ENCODE measurements at places on chromosomes 1 and 21.

DNA sequence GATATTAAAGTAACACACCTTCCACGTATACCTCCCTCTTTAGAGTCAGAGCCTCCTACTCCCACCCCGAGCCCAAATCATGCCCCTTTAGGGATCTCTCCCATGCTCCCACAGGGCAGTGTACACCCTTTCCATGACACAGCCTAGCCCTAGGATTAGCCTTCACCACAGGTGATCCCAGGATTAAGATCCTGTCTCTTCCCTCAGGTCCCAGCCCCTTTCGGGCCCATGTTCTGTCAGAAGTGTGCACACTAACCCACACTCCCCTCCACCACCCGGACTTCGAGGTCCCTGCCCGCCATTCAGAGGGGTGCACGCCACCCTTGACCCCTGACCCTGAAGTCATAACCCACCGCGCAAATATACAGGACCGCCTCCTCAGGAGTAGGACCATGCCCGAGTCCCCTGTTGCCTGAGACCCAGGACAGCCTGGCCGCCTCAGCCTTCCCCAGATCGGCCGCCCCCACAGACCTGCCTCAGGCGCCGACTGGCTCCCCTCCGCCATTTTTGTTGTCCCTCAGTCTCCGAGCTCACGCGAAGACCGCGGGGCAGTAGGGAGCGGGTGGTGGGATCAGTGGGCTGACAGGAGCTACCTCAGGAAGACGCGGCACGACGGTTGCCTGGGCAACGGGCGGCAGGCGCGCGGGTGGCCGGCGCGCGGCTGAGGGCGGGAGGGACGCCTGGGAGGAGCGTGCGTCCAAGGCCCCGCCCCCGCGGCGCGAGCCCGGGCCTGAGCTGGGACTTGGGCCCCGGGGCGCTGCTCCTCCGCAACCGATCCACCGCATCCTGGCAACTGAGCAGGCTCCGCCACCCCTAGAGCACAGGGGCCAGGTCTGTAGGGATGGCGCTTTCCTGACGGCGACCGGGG, at the start of gene AGBL4:
Gene AGBL4, minus strand, starts transcription at position 663 of the 868 bp plus-strand sequence.
- peak; percentile 16 for DNase-seq

DNA sequence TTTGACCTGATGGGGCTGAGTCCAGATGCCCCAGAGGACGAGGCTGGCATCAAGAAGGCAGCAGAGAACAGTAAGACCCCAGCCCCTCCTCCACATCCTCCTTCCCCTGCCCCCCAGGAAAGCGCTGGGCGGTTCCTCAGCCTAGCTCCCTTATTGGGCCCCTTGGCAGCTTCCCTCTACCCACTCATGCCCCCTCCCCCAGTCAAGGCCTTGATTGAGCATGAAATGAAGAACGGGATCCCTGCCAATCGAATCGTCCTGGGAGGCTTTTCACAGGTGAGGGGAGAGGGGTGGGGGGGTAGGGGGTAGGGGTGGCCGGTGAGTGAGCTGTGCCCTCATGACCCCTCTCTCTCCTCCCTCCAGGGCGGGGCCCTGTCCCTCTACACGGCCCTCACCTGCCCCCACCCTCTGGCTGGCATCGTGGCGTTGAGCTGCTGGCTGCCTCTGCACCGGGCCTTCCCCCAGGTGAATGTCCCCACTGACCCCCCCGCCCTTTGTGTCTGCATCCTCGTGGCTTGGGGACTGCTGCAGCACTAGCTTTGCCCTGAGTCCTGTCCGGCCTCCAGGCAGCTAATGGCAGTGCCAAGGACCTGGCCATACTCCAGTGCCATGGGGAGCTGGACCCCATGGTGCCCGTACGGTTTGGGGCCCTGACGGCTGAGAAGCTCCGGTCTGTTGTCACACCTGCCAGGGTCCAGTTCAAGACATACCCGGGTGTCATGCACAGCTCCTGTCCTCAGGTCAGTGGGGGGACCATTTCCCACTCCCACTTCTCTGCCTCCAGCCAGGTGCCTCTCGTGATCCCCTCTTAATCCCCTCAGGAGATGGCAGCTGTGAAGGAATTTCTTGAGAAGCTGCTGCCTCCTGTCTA, 3.2 kb downstream of the LYPLA2 start:
- no peak for DNase-seq

DNA sequence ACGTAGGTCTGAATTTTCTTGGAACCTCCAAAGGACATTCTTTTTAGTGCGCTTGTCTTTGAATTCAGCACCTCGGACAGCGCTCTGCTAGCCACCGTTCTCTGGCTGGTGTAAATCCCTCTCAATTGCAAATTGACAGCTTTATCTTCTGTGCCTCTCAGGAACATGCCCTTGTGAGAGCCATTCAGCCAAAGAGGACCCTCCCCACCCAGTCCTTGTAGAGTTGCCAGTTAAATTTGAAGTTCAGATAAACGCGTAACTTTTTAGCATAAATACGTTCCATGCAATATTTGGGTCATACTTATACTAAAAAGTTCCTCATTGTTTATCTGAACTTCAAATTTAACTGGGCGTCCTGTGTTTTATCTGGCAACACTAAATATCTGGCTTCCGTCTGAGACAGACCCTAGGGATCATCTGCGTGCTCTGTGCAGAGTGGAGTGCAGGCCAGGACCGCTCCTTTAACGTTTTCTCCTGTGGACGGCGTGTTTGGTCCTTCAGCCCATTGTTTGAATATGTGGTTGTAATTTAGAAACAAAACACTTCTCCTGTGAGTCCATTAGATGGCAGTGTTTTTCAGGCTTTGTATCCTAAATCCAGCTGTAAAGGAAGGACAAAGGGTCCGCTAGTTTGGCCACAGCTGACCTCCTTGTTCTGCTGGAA, 7.0 kb downstream of the KCNAB2 start:
- DNase-seq = peak; percentile 51

- DNase-seq = no peak
Observed at GRCh38 chr1:88101041-88101440, 583.0 kb upstream of the PKN2 start.

DNA sequence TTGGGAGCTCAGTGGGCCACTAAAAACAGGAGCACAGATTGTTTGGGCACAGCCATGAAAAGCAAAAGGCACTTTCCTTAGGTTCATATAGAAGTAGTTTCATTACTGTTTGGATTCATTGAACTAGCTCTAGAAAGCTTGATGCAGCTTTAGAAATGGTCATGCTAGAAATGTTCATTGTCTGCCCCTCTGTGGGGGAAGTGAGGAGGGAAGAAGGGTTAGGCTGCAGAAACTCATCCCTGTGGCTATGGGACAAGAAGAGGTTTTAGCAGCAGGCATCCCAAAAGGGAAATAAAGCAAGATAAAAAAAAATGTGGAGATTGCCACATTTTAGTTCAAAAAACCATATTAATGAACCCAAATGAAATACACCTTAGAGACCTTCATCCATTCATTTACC, 359.6 kb upstream of the PTBP2 start:
- no peak for DNase-seq

GRCh38 chr1:18965206-18966173, 9.0 kb upstream of the IFFO2 start:
- DNase-seq = peak; percentile 18

GRCh38 chr1:115429884-115430283, 91.8 kb upstream of the NGF start:
- DNase-seq = no peak

DNA sequence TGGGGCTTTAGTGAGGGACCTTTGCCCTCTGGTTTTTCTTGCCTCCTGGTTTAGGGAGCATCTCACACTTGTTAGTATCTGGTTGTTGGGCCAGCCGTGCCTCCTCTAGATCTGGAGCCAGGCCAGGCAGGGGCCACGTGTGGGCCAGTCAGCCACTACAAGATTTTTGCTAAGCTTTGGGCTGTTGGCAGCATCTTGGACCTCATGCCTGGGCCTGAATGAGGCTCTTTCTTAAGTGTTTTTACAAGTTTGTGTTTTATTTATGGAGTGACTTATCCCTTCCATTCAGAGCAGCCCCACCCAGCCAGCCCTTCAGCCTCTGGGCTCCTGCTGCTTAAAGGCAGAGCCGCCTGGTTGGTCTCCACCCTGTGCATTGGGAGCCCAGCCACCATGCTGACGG, 1.6 kb upstream of the SH3BGRL3 start:
- DNase-seq = peak; percentile 81

- DNase-seq = peak; percentile 81
Observed at GRCh38 chr1:27556781-27557595, 47.0 kb downstream of the AHDC1 start.

DNA sequence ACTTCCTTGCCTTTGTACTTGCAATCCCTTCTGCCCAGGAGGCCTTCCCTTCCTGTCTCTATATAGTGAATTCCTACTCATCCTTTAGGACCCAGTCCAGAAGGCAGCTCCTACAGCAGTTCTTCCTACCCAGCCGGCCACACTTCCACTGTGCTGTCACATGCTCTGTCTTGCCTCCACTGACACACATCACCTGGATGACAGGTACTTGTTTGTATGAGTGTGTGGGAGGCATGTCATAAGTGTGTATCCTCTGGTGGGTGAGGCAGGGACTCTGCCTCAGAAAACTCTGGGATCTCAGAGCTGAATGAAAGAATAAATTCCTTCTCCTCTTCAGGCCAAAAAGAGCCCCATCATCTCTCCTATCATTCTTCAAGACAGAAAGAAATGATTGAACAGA, 5.1 kb upstream of the OSCP1 start:
- no peak for DNase-seq

- DNase-seq = no peak
Observed at GRCh38 chr1:183259924-183260323, 73.9 kb downstream of the LAMC2 start.

DNA sequence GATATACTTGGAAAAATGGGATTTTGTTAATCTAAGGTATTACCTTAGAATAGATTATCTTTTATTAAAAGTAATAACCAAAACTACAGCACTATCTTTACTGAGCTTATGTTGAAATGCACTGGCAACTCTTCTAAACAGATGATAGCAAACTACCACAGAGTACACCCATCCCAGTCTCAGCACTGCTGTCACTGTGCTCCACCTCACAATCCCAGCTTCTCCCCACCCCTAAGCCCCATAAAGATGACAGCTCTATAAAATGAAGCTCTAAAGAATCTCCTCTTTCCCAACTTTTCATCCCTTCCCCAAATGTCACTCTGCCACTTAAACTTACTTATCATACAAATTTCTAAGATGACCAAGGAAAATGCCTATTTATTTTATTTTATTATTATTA, 6.4 kb downstream of the DSTYK start:
- DNase-seq = no peak

DNA sequence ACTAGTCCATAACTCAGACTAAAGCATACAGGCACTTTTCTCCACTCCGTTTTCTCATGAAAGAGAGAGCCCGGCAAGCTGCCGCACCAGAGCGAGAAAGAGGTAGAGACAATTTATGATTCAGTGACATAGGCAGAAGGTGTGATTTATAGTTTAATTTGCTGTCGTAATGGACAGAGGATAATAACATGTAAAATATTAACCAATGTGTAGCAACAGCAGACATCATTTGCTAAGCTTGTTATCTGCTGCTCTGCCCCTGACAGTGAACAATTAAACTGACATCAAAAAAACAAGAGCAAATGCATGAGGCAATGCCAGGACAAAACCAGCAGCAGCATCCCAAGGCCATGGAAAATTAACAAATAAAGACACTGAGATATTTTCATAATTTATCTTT, 214.0 kb downstream of the ATG4C start:
- no peak for DNase-seq

- DNase-seq = no peak
Observed at GRCh38 chr1:198667807-198668206, 29.0 kb downstream of the PTPRC start.

- no peak for DNase-seq
Observed at GRCh38 chr1:30518696-30519095, 204.7 kb downstream of the MATN1 start.

GRCh38 chr1:21613072-21613867, 55.9 kb downstream of the RAP1GAP start:
- no peak for DNase-seq

DNA sequence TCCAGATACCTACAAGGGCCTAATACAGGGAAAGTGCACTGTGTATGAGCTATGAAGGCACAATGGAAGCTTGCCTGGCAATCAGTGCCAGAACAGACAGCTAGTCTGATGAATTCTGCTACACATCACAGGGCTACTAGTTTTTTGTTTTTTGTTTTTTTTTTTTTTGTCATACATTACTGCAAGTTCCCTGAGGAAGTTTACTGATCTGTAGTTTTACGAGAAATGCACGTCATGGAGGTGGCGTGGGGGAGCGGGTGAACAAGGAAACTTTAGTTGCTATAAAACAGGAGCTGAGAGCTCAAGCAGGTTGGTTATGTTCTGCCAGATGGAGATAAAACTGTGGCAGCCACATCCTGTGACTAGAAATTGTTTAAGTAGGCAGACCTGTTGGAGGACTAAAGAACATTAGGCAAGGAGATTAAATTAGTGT, 17.7 kb downstream of the PTPRC start:
- peak; percentile 45 for DNase-seq

- no peak for DNase-seq
Observed at GRCh38 chr1:107557095-107557494, 407.9 kb downstream of the VAV3 start.

DNA sequence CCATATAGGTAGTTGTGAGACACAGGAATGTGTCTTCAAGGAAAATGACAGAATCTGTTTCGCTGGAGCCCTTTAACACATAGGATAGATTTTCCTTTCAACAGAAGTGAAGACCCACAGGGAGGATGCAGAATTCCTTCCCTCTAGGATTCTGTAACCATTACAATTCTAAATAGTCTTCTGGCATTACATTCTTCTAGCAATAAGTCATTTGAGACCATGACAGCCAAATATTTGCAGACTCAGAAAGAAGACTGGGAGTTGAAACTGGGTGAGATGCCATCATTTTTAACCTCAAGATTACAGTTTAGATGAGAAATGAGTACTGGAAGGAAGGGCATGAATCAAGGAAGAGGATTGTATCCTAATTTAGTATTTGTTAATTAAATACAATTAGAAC, 61.6 kb downstream of the ZBTB18 start:
- DNase-seq = no peak

DNA sequence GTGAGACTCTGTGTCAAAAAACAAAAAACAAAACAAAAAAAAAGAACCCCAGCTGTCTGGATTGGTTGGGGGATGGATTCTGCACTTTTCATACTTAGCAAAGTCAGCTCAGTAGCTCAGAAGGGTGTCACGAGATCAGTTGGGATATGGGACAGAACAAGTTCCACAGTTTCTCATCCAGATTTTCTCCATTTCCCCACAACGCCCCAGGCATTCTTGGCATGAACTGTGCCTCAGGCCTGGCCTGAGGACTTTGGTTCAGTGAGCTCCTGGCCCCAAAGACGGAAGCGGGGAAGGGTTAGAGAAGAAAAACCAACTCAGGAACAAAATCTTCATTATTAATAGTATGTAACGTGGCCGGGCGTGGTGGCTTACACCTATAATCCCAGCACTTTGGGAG, 1.9 kb downstream of the AKR7A2 start:
- no peak for DNase-seq

GRCh38 chr21:44612669-44613229, 870 bp downstream of the KRTAP10-8 start:
- DNase-seq = no peak

GRCh38 chr1:228364068-228364705, 42.4 kb downstream of the TRIM11 start:
- no peak for DNase-seq

- DNase-seq = no peak
Observed at GRCh38 chr1:73181190-73181540, 898.8 kb upstream of the NEGR1 start.

Measured in LoVo (cell line).